ENCODE measurements at places on chromosomes 4 and X.

DNA sequence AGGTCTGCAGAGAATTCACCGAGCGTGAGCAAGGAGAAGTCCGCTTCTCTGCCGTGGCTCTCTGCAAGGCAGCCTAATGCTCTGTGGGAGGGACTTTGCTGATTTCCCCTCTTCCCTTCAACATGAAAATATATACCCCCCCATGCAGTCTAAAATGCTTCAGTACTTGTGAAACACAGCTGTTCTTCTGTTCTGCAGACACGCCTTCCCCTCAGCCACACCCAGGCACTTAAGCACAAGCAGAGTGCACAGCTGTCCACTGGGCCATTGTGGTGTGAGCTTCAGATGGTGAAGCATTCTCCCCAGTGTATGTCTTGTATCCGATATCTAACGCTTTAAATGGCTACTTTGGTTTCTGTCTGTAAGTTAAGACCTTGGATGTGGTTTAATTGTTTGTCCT is 11.3 kb downstream of the UCHL1 start:
- DNase-seq = no peak

- DNase-seq = no peak
Measured at GRCh38 chr4:103365285-103365684, 167.1 kb upstream of the CENPE start.

DNA sequence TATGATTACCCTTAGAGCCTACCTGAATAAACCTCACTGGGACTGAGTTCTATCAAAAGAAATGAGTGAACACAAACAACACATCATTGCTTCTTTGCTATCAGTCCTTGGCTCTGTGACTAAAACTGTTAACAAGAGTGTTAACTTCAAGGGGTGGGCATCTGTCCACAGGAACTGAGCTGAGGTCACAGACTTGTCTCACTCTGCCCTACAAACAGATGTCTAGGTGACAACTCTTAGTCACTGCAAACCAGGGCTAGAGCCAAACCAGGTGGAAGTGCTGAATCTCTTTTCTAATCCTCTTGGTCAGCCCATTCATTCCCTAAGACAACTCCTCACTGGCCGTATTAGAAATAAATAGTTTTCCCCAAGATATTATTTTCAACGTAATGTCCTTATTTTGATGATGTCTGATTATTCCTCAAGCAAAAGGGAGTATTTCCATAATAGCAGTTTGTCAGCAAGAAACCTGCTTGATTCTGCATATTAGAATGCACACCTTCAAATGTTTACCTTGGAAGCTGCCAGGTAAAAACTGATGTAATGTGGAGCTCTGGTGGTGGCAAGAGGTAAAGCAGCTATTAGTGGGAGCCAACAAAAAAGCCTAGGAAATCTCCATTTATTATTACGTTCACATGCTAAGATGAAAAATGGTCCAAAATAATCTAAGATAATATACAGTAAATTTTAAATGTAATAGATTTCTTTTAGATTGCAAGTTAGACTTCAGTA is 4.0 kb downstream of the COL25A1 start:
- DNase-seq = no peak

- no peak for DNase-seq
Measured at GRCh38 chr4:55251342-55251741, 94.7 kb upstream of the SRD5A3 start.

DNA sequence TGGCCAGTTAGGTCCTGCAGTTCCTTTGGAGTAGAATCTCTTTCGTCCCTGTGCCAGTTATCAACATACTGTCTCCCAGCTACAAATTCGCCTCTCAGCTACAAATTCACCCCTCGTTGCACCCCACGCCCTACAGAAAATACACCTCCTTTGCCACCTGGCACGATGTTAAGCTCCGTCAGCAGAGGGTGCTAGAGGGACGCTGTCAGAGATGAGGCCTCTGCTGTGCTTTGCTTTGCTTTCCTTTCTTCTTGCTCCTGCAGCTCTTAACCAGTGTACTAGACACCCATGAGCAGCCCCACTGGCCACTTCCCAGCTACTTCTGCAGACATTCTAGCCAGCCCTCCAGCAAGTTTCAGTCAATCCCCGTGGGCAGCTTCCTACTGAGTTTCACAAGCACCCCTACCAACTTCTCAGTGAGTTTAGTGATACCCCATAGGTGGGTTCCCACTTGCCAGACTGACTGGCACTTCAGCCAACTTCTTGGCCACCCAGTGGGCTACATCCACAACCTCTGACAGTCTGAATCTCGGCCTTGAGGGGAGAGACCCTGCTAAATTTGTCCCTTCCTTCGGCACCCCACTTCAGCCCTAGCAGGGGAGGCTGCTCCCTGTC is 21.8 kb downstream of the HAUS3 start:
- peak; percentile 66 for DNase-seq

- no peak for DNase-seq
Measured at GRCh38 chr4:105135785-105136184, 10.9 kb upstream of the TET2 start.

GRCh38 chr4:184563621-184564020 is 85.6 kb downstream of the CASP3 start:
- no peak for DNase-seq

DNA sequence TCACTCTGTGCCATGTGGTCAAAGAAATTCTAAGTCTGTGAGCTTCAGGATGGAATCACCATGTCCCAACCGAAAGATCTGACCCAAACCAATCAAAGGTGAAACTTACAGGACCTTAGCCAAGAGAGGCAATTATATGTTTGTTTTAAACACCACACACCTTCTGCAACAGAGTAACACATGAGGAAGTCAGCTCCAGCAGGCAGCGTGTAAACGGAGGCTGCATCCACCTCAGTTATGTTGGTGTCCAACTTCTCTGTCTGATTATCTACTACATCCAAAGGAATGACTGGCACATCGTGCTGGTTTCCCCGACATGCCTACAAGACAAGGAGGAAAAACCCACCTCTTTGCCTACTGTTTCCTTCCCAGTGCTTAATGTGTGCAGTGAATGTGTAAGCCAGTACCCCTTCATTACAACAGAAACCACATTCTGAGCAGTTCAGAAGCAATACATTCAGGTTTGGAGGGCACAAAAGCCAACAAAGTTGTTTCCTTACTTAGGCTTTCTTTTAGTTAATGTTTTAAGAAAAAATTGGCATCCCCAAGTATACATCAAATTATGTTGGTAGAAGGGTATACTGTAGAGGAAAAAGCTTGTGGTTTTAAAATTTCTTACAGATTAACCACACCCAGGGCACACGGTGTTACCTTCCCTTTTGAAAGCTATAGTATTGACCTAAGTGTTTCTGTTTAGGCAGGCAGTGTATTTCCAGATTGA is 12.4 kb downstream of the CASP6 start:
- no peak for DNase-seq

GRCh38 chr4:104217526-104217925 is 277.2 kb downstream of the CXXC4 start:
- DNase-seq = no peak

- DNase-seq = no peak
Measured at GRCh38 chr4:159009521-159009920, 93.4 kb upstream of the RAPGEF2 start.

DNA sequence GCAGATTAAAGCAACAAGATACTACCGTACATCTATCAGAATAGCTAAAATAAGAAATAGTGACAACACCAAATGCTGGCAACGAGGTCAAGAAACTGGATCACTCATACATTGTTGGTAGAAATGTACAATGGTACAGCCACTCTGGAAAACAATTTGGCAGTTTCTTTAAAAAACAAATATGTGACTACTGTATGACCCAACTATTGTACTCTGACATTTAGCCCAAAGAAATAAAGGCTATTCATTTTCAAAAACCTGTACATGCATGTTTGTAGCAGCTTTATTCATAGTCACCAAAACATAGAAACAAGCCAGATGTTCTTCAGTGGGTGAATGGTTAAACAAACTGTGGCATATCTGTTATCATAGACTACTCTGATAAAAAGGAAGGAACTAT is 8.2 kb downstream of the CLCN3 start:
- no peak for DNase-seq

- no peak for DNase-seq
Measured at GRCh38 chr4:181766061-181766548, 477.1 kb upstream of the TENM3 start.

GRCh38 chr4:119659576-119659975 is 31.0 kb upstream of the PDE5A start:
- no peak for DNase-seq

- no peak for DNase-seq
Measured at GRCh38 chr4:33722254-33722653, 2522.1 kb downstream of the ARAP2 start.

GRCh38 chrX:17009856-17010625 is 63.6 kb downstream of the REPS2 start:
- no peak for DNase-seq

DNA sequence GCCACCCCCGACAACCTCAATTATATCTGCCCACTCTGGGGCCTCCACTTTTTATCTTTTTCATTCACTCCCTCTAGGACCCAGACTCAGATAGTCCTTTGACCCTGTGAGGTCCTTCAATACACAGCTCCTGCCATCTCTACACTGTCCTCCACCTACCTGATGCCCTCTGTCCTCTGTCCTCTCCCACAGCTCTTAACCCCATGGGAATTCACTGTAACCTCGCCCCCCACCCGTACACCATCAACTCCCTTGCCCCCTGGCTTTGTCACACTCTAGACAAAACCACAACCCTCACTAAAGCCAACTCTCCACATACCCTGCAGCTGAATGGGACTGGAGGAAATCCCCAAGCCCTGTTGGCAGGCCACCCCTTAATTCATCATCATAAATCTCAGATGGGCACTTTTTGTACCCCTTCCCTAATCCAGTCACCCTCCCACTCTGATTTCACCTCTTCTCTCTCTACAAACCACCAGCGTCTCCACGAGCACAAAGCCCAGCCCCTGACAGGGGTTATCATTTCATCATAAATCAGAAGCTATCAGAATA is 52.3 kb upstream of the ENPP6 start:
- no peak for DNase-seq

All from uterus (tissue), 4 donors.